HFFc6 (cell line): ENCODE measurements at places on chromosomes 3 and 15. TPM values are rescaled to one million over a fixed set of nuclear protein-coding genes. Genes with fewer than 3 reads are reported as not detected.

GRCh38 chr3:72892081-72892775 lies 4.4 kb downstream of the GXYLT2 start:
- DNase-seq = peak; percentile 79

- DNase-seq = no peak
These were observed 78.5 kb upstream of the SCN5A start for GRCh38 chr3:38728008-38728407.

DNA sequence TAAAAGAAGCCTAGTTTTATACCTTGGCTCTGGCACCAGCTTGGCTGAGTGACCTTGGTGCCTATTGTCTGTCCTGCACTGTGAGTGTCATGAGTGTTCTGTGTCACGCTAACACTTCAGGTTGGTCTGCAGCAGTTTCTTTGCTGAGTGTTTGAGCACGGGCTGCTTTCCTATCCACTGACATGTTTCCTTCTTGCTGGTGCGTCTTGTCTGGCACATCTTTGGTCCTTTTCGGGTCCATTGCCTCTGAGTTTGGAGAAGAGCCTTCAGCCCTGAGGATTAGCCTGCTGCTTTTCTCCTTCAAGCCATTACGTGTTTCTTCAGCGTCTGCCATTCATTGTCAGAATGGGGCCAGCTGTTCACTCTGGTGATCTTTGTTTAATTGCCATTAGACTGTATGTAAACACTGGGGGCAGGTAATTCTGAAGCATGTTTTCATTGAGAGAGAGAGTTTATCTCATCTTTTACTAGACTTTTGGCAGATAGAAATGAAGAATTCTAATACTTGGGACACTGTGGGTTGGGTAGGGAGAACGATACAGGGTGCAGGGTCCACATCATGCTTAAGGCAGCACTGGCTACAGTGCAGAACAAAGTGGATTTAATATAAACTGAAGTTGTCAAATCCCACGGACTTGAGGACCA lies 55.5 kb downstream of the LRRC28 start:
- no peak for DNase-seq

GRCh38 chr15:87752250-87752951 lies 504.1 kb downstream of the NTRK3 start:
- DNase-seq = peak; percentile 80

DNA sequence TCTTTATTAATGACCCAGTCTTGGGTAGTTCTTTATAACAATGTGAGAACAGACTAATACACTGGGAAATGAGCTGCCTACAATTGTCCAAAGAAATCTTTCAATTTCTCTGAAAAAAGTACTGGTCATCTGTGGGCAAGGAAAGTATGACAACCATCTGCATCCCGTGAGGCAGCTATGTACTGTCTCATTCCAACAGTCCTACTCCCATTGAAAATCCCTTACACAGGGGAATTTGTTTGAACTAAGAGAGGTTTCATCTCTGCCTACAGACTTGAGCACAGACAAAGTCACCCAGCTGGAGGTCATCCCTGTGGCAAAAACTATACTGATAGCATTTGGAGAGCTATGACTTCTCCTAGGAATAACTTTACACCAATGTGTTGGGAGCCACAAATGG lies 27.1 kb downstream of the SHC4 start:
- DNase-seq = peak; percentile 84

Gene LINGO1
- 0.11 TPM in 1 of 3 replicates, not detected in the others for total RNA-seq

Gene FRMD5
- total RNA-seq = 0.93 to 1.2 TPM (median 1.1 TPM) in 3 replicates
